GOT3 (cell line): ENCODE measurements at places on chromosomes 12 and 14.

GRCh38 chr12:4026517-4026916 is 153.3 kb upstream of the PARP11 start:
- no peak for DNase-seq

GRCh38 chr14:22843123-22843925 is 6.9 kb downstream of the MMP14 start:
- DNase-seq, result no peak

DNA sequence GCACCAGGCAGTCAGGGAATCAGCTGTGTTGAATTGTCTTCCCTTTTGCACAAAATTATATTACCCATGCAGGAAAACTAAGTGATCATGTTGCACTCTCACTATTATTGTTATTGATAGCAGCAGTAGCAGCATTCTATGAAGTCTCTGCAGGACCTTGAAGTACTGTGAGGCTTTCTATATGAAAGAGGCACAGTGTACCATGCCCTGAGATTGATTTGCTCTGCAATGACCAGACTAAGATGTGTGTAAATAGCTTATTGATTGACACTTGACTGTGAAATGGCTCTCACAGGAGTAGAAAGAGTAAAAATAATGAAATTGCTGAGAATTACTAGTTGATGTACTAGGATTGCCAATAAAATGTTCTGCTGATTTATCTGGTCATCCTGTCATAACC is 99.9 kb downstream of the KICS2 start:
- DNase-seq, result no peak

- DNase-seq, result no peak
These were observed 80.2 kb downstream of the NUAK1 start for GRCh38 chr12:106058256-106059182.

DNA sequence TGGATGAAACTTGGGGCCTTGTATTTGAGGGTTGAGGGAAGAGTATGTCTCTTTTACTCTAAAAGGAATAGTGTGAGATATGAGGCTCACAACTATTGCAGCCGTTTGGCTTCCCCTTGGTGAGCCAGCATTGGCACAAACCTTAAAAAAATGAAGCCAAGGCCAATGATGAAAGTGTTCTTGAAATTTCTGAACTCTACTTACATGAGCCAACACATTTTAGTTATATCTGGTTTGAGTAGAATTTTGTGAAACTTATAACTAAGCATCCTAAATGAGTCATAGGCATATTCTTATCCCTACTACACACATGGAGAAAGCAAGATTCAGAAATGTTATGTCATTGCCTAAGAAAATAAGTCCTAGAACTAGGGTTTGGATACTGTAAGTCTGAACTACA is 55.3 kb upstream of the ACSS3 start:
- DNase-seq, result no peak

DNA sequence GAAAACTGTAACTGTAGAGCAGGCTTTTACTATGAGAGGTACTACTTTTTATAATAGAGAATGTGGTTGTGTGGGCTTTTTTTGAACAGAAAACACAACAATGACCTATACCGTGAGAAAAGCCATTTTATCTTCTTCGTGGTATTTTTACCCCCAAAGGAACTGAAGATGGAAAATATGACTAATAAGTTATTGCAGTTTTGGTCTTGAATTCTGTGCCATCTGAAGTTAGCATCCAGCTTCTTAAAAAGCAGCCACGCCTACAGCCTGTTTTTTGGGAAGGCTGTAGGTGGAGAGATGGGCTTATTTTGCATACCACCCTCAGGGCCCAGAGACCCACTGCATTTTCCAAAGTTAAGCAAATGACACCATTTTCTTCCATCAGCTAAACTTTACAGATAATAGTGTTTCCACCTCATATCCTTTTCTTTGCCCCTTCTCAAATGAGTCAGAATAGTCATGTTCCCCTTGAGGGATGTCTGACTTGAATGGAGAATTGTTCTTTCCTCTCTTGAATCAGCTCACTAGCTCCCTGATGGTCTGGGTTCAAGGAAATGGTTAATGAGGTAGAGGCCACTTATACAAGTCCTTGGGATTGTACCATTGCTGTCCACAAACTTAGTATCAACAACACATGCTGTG is 53.0 kb downstream of the TBC1D30 start:
- DNase-seq, result no peak

DNA sequence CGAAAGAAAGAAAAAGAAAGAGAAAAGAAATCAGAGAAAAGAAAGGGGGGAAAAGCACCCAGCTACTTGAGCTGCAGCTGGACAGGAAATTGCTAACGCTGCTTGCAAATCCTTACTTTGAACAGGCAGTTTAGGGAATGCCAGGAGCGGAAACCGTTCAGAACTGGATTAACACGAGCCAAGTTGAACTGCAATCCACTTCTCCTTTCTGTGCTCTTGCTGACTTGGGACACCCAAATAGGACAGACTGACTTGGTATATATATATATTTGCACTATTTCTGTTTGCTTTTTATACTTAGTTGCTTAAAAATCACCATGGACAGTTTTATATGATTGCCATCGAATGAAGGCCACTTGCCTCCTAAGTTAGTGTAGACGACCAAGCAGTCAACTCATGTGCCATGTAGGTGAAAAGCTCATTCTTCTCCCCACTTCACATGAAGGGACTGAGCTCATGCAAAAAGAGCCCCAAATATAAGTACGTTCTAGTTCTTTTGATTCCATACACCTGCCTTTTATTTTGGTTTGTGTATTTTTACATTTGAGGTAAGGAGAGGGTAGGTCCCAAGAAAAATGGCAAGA is 5.5 kb downstream of the DUSP6 start:
- no peak for DNase-seq

DNA sequence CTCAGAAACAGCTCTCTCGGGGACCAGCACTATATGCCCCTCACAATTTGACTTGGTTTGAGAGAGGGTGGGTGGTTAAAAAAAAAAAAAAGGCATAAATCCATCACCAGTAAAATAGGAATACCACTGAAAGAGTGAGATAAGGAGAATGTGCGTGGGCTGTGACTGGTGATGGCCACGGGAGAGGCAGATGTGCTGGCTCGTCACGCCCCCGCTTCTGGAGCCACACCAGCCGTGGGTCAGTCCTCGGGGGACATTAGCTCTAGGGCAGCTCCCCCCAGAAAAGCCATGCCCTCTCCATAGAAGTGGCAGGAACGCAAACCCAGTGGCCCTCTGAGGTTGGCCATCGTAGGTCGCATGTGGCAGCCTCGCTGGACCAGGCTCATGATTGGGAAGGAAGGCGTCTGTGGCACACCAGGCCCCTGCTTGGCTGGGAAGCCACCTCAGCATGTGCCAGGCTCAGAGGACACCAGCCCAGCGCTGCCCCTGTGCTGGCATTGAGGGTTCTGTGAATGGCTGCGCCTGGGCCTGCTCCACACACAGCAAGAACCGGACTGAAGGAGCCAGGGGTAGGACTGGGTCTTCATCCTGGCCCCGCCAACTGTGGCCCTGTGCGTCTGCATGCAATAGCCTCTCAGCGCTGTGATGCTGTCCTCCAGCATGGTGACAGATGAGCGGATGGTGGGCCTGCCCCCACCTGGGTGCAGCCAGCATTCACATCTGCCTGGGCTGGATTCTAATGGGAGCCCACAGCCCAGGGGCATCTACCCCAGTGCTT is 110.5 kb downstream of the PIWIL1 start:
- DNase-seq, result no peak

- DNase-seq, result no peak
These were observed 13.1 kb upstream of the PRKAG1 start for GRCh38 chr12:49031573-49032161.

- DNase-seq, result no peak
These were observed 13.1 kb upstream of the NGB start for GRCh38 chr14:77284066-77284465.

DNA sequence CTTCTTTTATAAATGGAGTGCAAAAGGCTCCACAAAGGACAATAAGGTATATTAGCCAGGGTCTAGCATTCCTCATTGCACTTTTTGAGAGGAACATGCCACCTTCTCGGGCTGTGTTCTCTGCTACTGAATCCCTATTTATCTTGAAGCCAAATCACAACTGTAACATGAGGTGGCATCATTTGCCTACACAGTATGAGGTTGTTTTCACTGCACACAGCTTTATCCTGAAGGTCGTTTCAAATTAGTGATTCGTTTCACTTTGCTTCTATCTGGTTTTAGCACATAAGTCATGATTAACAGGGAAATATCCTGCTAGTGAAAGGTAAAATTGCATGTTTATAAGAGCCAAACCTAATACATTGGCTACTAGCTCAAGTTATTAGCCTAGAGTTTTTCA is 153.8 kb downstream of the SLC35F4 start:
- DNase-seq, result no peak

- DNase-seq, result no peak
These were observed 61.9 kb downstream of the ZFP36L1 start for GRCh38 chr14:68730811-68731425.

DNA sequence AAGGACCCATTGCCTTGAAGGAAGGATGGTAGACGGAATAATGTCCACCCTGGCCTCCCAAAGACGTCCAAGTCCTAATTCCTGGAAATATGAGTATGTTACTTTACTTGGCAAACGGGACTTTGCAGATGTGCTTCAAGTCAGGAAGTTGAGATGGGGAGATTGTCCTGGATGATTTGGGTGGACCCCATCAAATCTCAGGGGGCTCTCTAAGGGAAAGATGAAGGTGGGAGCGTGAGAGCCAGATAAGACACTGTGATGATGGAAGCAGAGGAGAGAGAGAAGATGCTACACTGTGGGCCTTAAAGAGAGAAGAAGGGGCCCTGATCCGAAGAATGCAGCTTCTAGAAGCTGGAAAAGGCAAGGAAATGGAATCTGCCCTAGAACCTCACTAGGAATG is 29.6 kb upstream of the LTA4H start:
- DNase-seq, result no peak

- DNase-seq, result no peak
These were observed 521 bp upstream of the GMFB start for GRCh38 chr14:54489318-54489683.

GRCh38 chr12:49059045-49059298 is 1.6 kb downstream of the KMT2D start:
- DNase-seq, result no peak

DNA sequence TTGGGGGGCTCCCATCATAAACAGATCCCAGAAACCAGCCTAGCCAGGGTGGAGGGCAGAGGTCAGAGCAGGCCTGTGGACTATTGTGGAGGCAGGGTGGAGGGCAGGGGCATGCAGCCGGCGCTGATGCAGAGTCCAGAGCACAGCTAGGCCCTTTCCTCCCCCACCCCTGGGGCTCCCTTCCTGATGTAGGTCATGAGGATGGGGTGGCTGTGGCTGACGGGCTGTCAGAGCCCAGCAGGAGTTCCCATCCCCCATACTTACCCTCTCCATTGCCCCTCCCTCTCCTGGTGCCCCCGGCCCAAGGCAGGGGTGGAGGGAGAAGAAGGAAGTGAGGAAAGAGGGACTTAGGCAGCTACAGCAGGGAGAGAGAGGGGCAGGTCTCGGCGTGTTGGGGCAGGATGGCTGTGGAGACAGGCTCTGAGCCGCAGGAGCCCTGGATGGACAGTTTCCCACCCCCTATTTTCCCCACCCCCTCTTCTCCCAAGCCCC is 5.7 kb upstream of the ZNF385A start:
- DNase-seq, result no peak

- no peak for DNase-seq
These were observed 35.6 kb downstream of the SCFD1 start for GRCh38 chr14:30657606-30658163.

DNA sequence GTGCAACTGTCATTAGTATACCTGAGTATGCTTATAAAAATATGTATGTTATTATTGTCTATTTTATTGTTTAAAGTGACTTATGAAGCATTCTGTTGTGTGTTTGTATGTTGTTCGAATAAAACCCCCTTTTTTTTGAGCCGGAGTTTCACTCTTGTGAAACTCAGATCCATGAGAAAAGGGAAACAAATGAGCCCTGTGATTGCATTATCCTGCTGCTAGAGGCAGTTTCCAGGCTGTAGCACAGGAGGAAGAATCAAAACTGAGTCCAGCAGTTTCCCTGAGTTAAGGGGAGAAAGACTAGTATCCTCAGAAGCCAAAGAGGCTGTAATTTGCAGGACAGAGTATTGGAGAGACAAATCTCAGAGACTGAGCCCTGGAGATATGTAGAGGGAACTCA is 12.5 kb downstream of the SGPP1 start:
- no peak for DNase-seq

DNA sequence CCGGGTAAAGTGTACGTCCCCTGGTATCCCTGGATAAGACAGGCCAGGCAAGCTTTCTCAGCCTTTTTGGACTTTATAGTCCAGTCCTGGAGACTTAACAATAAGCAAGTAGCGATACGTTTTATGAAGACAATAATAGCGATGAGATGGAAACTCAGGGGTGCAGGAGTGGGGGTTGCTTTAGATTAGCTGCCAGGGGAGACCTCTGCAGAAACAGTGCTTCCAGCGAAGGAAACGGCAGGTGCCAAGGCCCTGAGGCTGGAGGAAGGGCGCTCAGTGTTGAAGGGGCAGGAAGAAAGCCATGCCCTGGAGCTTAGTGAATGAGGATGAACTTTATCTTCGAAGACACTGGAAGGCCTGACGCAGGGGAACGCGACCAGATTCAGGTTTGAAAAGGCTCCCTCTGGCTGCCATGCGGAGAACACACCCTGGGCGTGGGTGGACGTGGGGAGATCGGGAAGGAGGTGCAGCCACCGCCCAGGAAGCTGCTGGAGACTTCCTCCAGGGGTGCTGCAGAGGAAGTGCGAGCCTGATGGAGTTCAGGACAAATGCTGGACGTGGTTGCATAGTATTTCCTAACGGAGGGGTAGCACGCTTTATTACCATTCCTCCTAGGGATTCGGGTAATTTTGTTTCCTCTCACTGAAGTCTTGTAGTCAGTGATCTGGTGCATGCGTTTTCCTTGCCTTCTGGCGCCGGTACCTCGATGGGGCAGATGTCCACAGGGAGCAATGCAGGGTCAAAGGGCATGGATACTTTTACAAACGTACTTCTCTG is 26.1 kb upstream of the UBC start:
- DNase-seq, result no peak

DNA sequence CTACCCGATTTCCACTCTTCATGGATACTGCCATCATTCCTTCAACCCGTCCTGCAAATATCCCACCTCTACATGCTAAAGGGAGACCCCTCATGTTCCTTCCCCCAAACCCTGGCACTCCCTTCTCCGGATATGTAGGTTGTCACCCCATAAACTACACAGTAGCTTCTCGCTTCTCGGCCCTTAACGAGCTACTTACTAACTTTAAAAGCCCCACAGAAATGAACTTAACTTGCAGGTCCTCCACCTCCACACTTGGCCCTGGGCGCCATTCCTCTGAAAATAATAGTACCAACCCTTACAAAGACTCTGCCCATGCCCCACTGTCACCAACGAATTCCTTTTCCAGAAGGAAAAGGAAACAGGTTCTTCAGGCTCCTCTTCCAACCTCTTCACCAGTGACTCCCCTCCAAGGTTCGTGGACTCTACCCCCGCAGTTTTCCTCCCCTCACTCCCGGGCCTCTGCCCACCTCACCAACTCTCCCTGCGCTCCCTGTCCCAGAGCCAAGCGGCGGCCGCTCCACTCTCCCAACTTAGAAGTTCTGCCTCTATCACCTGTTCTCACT is 1.2 kb downstream of the SPPL3 start:
- DNase-seq, result no peak

GRCh38 chr12:95764848-95765247 is 25.7 kb downstream of the NTN4 start:
- no peak for DNase-seq

- no peak for DNase-seq
These were observed 127.3 kb upstream of the HIF1A start for GRCh38 chr14:61567838-61568571.

- no peak for DNase-seq
These were observed 7.6 kb upstream of the VASH1 start for GRCh38 chr14:76753541-76754198.

GRCh38 chr14:65282896-65283253 is 129.7 kb upstream of the FUT8 start:
- DNase-seq, result no peak
